Left ventricle myocardium superior (tissue), 1 donor: ENCODE measurements at places on chromosomes 5 and 9.

- DNase-seq: no peak
Measured at GRCh38 chr9:97359147-97359546, 51.7 kb downstream of the CCDC180 start.

- DNase-seq: no peak
Measured at GRCh38 chr9:104456831-104457230, 47.2 kb upstream of the OR13F1 start.

DNA sequence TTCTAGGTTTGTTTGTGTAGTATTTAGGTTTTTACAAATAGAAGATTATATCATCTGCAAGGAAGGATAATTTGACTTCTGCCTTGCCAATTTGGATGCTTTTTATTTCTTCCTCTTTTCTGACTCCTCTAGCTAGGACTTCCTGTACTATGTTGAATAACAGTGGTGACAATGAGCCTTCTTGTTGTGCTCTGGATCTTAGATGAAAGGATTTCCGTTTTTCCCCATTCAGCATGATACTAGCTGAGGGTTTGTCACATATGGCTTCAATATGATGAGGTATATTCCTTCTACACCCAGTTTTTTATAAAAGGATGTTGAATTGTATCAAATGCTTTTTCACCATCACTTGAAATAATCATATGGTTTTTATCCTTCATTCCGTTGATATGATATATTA is 101.4 kb downstream of the FBXO4 start:
- no peak for DNase-seq

- DNase-seq: peak; percentile 82
Measured at GRCh38 chr5:159786901-159787691, 129.2 kb upstream of the ADRA1B start.

- DNase-seq: no peak
Measured at GRCh38 chr9:98092613-98092931, 26.4 kb downstream of the TRIM14 start.

DNA sequence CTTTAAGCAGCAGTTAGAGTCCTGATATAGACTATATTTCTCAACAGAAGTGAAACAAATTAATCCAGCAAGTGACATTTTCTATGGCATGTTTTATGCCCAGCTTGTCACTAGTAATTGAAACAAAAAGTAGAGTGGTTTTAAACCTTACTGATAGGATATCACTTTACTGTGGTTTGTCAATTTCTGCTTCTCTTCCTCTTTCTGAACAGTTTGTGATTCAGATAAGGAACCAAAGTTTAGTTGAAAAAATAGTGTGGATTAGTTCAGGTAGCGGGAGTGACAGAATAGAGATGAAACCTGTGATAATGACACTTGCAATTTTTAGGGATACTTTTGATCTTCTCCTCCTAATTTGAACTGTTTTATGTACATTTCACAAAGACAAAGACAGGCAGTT is 485.7 kb upstream of the EDIL3 start:
- no peak for DNase-seq

- DNase-seq: no peak
Measured at GRCh38 chr9:74645007-74645639, 148.0 kb downstream of the RORB start.

- peak; percentile 29 for DNase-seq
Measured at GRCh38 chr5:177482359-177482795, 8.9 kb upstream of the DBN1 start.

GRCh38 chr5:178404987-178405386 is 172.4 kb upstream of the PHYKPL start:
- DNase-seq: no peak

GRCh38 chr5:158020555-158021418 is 161.8 kb upstream of the CLINT1 start:
- no peak for DNase-seq

DNA sequence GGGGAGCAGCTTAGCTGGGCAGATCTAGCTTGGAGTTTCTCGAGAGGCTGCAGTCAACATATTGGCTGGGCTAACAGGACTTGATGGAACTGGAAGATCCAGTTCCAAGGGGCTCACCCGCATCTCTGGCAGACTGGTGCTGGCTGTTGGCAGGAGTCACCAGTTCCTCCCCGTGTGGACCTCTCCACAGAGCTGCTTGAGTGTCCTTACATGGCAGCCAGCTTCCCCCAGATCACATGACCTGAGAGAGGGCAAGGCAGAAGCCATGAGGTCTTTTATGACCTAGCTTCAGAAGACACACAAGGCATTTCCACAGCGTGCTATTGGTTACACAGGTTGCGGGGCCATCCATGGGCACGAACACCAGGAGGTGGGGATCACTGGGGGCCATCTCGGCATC is 26.4 kb upstream of the RXRA start:
- peak; percentile 26 for DNase-seq

- no peak for DNase-seq
Measured at GRCh38 chr9:127546125-127546832, 65.8 kb upstream of the STXBP1 start.

DNA sequence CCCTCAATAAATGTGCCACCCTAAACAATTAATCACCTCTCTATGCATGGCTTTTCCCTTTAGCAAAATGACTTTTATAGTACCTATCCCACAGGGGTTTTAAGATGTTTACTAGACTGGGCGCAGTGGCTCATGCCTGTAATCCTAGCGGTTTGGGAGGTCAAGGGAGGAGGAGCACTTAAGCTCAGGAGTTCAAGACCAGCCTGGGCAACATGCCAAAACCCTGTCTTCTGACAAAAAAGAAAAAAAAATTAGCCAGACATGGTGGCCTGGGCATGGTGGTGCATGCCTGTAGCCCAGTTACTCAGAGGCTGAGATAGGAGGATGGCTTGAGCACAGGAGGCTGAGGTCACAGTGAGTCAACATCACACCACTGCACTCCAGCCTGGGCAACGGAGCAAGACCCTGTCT is 13.5 kb downstream of the SH3TC2 start:
- no peak for DNase-seq

- no peak for DNase-seq
Measured at GRCh38 chr5:54990841-54991258, 5.5 kb upstream of the ESM1 start.

DNA sequence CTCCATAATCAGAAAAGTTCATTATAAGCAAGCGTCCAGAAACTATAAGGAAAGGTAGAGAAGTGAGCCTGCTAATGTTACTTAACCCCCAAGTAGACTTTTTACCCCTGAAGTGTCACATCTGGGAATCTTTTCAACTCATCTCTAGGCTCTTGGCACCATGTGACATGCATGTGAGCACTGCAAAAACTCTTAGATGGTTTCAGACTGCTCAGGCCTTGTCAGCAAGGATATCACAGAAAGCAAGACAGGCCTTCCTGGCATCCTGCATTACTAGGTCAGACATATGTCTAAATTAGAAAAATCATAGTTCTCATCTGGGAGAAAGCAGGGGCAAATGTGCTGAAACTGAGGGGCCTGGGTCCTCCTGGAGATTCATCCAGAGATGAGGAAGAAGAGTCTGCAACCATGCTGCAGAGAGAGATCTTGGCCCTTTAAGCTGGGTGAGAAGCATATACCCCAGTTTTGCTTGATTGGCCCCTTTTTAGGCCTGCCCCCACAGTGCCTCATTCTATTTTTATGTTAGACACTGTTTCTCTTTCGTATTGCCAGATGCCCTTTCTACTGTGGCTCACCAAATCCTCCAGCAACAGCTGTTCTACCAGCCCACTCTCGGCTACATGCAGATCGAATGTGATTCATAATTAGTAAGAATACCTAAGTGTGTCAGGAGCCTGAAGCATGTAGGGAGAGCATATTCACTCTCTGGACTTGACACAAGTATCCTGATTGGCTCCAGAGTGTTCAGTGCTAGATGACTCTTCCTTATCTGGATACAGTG is 19.0 kb downstream of the TMEM8B start:
- no peak for DNase-seq
